CD4-positive, alpha-beta T cell treated with Interleukin-17A for 1 hour (primary cell): ENCODE measurements at places on chromosomes 3 and 15.

- no peak for DNase-seq
Measured at GRCh38 chr3:23474580-23475357, 271.6 kb downstream of the UBE2E2 start.

DNA sequence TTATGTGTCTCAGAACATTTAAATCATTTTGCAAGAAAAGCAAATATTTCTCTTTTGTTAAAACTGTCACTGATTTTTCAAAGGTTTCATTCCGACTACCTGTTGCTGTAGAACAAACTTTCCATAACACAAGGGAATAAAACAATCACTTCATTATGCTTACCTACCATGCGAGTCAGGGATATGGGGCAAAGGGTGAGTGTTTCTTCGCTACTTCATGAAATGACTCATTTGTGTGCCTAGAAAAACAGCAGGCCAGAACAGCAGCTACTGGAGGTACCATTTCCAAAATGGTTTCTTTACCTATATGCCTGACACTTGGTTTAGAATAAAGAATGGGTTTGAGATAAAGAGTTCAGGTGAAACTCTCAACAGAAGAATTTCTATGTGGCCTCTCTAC lies 712.5 kb downstream of the PLOD2 start:
- DNase-seq: no peak

DNA sequence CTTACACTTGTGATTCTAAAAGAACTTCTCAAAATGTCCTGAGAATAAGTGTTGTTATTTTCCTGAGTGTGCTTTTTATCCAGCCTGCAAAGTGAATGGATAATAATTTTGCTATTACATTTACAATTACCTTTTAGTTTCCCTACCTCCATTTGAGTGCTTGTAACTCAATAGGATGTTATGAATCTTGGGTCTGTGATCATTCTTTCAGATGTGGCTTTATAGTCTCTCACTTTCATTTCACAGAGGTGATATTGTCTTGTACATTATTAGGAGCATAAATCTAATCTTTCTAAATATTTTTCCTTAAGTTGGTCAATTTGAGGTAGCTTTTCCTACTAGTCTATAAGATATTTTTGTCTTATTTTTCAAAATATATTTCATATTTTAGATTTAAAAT lies 386.3 kb upstream of the EPHA6 start:
- DNase-seq: no peak

- no peak for DNase-seq
Measured at GRCh38 chr3:123741041-123741511, 143.1 kb downstream of the MYLK start.

DNA sequence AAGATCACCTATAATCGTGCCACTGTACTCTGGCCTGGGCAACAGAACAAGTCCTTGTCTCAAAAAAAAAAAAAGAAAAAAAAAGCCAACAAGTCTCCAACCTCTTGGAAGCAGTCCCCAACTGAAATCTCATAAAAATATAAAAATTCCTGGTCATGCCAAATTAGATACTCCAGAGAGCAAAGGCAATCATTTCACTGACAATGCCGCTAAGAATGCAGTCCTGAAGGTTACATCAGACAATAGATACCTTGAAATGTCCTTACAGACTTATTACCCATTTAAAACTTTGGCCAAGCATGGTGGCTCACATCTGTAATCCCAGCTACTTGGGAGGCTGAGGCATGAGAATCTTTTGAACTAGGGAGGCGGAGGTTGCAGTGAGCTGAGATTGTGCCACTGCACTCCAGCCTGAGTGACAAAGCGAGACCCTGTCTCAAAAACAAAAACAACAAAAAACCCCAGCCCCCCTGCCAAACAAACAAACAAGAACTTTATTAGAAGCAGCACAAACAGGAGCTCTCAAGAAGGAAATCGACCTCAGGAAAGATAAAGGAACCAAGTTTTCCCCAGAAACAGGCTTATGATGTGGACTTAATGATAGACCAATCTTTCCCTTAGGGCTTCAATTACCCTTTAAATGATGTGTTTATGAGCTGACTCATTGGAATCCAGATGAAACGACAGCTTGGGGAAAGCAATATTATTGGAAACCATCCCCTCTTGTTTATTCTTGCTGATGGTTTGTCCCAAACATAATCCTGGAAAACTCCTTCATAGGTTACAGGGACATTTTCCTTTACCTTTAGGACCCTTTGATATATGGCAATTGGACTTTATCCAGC lies 53.1 kb upstream of the XCR1 start:
- DNase-seq: no peak

DNA sequence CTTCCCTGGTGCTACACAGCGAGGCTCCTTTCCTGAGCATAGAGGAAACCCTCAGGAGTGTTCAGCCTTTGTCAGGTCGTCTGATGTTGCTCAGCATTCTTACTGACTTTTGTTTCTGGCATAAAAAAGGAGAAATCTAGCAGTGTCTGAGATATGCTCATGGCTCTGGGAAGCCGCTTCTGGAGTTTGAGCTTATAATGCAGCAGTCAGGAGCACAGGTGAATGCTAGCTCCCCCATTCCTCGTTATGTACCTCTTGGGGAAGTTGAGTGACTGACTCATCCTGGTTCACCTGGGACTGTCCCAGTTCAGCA lies 49.2 kb upstream of the MYZAP start:
- no peak for DNase-seq

DNA sequence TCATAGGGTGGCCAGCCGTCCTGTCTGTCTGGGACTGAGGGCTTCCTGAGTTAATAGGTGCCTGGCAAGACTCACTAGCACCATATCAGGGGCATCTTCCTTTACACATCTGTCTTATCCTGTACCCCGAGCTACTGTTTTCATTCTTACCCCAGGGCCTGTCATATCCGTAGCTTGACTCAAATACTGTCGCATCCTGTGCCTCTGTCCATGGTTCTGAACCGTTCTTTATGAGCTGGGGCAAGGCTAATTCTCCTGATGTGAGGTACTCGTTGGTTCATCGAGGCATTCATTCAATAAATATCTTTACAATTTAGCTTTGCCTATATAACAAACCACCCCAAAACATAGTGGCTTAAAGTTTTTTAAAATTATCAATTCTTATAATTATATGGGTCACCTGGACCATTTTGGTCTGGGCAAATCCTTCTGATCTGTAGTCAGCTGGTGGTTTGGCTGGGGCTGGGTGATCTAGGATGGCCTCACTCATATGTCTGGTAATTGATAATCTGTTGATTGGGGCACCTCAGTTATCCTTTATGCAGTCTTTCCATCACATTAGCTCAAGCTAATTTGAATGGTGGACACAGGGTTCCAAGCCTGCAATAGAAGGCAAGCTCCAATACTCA lies 121.2 kb downstream of the TLE3 start:
- peak; percentile 38 for DNase-seq

DNA sequence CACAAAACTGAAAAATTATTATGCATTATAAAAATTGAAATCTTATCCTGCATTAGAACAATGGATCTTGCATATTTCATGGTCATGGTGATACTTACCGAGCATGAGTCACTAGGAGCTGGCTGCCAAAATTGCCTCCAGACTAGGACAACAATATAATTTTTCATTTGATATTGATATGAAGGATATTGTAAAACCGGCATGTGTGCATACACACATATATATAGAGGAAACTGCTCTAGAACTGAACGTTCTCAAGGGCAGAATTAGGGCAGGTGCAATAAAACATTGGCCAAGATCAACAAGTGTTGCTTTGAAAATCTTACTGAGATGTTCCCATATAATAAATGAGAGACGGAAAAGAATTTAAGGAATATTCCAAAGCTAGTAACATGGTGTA lies 319.4 kb upstream of the POU1F1 start:
- no peak for DNase-seq

DNA sequence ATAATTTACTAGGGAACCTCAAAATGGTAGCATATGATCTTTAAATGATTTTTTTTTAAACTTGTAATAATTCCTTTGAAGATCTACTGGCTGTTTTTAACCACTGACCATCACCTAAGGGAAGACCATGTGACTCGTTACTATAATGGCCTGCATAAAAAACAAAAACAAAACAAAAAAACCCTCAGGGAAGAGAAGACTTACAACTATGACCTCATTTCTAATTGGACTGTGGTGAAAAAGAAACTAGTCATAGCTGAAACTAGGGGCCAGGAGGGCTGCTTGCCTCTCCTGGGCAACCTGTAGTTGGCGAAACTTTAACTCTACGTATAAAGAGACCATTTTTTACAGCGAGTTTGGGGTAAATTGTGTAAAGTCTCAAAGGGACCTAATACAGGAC lies 23.0 kb downstream of the PAQR9 start:
- no peak for DNase-seq

DNA sequence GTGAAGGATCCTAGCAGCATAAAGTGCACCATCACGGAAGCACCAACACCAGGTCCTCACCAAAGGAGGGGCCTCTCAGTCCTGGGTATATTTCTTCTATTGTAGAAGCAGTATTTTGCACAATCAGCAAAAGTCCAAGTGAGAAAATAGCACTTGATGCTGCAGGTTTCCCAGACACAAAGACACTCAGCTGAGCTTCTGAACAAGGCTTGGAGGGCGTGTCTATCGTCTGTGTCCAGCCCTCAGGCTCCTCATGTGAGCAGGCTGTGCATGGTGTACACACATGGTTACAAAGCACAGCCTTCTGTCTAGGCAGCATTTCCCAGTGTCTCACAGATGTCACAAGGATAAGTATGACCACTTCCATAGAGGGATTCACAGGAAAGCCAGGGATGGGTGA lies 98.3 kb upstream of the SPATA12 start:
- DNase-seq: no peak

GRCh38 chr3:52372822-52373504 lies 56.8 kb downstream of the DNAH1 start:
- peak; percentile 18 for DNase-seq

- no peak for DNase-seq
Measured at GRCh38 chr15:76200083-76200465, 111.2 kb downstream of the ETFA start.

DNA sequence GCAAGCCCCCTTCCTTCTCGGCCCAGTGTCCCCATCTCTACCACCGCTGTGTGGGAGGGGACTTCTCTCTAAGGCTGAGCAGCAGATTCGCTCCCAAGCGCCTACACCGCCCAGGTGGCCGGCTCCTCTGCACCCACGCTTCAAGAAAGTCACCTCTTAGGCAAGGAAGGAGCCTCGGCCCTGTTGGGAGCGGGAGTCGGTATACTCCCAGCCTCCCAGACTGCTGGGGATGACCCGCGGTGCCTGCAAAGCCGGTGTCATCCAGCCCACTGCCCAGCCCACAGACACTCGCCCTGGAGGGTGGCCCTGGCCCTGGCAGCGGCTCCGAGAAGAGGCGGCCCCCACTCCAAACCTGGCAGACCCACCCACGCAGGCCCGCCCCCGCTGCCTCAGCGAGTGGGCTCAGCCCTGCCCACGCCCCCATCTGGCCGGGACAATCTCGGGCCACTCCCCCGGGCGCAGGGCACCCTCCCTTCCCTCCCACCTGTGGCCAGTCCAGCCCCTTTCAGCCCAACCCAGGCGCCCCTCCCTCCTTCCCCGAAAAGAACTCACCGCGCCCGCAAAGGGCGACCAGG lies 396 bp downstream of the CHRNB4 start:
- DNase-seq: no peak

DNA sequence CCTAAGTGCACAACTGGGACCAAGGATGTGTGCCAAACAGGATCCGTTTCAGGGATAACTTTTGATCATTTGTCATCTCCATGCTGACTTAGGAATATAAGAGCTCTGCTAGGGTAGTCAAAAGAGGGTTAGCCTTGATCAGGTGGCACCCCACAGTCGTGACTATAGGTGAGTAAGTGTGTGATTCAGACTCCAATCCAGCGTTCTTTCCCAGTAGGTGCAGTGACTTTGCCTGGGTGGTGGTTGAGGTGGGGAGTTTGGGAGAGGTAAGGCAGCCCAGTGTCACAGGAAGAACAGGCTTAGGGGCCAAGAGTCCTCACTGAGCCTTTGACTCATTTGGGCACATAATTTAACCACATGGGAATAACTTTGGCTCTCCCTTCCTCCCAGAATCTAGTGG lies 51.0 kb downstream of the CHDH start:
- no peak for DNase-seq

- no peak for DNase-seq
Measured at GRCh38 chr3:68408626-68409025, 523.7 kb downstream of the TAFA4 start.

GRCh38 chr3:50714946-50715345 lies 40.2 kb downstream of the DOCK3 start:
- DNase-seq: no peak

DNA sequence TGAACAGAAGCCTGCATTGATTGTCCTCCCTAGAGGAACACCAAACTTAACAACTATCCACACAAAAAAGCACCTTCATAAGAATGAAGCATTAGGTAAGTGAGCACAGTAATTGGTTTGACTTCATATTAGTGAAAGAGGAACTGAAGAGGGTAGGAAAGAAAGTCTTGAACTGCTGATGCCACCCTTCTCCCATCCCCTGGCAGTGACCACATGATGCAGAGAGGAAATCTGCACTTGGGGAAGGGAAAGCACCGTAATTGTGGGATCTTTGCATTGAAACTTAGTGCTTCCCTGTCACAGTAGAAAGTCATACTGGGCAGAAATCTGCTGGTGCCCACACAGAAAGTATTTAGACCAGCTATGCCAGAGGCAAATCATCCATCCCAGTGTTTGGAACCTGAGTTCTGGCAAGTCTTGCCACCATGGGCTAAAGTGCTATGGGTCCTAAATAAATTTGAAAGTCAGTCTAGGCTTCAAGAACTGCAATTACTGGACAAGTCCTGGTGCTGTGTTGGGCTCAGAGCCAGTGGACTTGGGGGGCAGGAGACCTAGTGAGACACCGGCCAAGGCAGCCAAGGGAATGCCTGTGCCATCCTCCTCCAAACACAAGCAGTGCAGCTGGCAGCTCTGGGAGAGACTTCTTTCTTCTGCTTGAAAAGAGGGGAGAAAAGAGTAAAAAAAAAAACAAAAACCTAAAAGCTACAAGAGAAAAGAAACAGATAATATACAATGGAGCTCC lies 63.6 kb downstream of the SLC15A2 start:
- DNase-seq: no peak

DNA sequence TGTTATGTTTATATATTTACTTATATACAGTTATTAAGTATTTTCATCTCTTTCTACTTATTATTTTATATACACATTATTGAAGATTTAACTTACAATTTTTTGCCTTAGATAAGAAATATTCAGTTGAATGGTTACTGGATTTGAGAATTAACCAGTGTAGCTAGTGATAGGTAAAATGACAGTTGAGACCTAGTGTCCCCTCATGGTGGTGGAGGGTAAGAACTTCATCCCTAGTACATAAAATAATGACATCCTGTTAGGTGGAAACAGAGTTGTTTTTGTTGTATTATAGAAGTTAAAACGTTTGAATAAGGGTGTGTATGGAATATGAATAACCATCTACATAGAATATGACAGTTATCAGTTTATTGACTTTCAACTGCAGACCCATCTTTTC lies 1152.4 kb upstream of the ALCAM start:
- DNase-seq: no peak

DNA sequence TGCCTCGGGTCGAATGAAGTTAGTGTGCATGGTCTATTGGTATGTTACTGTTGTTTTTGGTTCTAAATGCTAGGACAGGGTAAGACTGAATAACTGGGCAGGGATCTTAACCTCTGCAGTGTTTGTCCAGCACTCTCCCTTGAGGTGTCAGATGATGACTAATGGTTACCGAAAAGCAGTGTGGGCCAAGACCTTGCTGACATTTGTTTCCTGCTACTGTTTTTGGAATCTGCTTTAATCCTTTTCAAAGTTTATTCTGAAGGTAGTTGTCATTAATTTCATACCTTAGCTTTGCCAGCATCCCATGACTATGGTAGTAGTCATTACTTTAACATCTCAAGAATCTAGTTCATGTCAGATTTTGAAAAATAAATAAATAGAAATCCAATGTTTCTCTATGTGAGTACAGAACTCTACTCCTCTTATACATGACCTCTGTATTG lies 117.0 kb downstream of the P3H2 start:
- DNase-seq: no peak

GRCh38 chr15:62719316-62719715 lies 323.2 kb upstream of the TPM1 start:
- DNase-seq: no peak
